ENCODE measurements at places on chromosomes 11 and 22.
A peak's percentile ranks its signal among the peaks of the same experiment; 100 is the strongest.

DNA sequence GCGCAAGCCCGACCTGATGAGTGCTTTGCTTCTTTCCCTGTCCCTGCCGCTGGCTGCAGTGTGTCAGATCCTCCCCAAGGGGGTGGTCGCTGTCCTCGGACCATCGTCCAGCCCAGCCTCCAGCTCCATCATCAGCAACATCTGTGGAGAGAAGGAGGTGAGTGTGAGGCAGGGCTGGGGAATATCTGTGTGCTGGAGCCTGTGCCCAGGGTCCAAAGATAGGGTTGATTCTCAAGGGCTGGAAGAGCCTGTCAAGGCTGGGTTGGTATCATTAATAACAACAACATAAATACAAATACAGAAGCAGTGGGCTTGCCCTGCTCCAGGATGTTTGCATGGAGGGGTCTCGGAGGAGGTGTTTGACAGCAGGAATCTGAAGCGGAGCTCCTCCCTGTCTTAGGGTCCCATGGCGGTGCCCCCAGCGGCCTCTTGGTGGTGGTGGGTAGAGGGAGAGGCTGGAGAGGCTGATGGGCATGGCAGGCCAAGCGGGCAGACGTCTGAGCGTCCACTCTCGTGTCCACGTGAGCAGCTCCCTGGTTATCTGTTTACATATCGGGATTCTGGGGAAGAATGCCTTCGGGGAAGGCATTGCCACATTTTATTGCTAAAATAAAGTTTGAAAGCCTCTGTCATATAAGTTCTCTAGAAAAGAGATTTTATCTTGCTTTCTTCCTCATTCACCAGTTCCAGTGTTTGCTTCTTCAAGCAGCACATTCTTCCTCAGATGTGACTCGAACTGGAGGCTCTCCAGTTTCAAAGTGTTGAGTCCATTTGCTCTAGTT lies 208.4 kb upstream of the TBCEL start:
- no peak for DNase-seq

GRCh38 chr22:32820131-32821119 lies 18.9 kb downstream of the TIMP3 start:
- no peak for DNase-seq

DNA sequence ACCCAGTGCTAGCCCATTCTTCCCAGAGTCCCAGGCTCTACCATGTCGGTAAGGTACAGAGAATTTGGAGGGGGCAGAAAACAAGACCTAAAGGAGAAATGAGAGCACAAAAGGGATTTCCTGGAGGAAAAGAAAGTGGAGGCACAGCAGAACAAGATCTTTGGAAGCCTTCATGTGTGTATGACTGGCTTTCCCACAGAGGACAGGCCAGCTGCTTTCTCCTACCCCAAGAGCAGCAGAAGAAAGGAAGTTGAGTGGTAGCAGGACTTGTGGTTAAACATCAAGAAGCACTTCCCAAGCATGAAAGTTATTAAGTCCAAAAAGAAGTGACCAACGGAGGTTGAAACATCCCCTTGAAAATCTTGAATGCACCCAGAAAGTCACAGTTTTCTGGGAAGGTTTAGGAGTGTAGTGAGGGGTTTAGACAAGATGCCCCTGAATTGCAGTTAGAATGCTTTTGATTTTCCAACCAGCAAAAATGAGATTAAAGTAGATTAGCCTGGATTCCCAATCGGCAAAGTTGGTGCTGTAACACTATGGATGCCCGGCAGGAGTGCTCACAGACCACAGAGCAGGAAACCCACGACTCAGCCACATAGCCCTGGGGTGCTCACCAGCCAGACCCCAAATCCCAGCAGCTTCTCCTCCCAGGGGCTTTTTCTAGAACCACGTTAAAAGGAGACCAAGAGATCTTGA lies 608 bp downstream of the TMPRSS13 start:
- no peak for DNase-seq

- no peak for DNase-seq
These were observed 196.0 kb downstream of the CEP164 start for GRCh38 chr11:117523680-117524079.

DNA sequence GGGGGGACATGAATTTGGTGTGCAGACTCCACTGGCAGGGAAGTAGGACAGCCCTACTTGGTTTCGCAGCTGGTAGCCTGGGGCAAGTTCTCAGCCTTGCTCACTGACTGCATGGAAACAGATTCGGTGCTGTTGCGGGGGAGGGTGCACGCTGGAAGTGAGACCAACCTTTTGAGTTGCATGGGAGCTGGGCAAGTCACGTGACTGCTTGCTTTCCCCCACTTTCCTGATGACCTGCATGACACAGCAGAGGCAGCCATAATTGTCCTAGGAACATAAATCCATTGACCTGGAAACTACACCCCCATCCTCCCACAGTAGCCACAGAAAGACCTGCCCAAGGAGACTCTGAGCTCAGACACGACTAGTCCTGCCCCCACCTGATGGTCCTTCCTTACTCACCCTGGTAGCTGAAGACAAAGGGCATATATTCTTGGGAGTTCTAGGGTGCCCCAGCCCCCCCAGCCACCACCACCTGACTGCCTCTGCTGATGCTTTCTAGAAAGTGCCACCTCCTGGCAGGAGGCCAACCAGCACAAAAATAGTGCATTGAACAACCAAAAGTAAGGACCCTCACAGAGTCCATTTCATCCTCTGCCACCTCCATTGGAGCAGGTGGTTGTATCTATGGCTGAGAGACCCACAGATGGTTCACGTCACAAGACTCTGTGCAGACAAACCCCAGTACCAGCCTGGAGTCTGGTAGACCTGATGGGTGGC lies 4.1 kb upstream of the HBG2 start:
- DNase-seq: no peak

DNA sequence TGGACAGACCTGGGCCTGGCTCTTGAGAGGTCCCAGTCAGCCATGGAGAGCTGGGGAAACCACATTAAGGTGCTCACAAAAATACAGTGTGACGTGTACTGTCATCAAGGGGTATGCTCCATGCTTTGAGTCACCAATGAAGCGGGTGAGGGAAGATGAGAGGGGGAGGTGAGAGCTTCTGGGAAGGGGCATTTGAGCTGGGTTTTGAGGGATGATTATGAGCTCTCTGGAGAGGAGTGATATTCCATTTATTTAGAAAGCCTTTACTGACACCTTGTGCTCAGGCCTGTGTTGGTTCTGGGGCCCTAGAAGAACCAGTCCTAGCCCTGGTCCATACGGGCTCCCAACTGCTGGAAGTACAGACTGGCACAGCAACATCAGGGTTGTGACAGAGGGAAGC lies 10.4 kb upstream of the ARHGEF17 start:
- DNase-seq: no peak

- DNase-seq: no peak
These were observed 976.1 kb downstream of the TBC1D22A start for GRCh38 chr22:47738472-47739013.

- DNase-seq: no peak
These were observed 30.1 kb downstream of the EXT2 start for GRCh38 chr11:44125598-44125997.

DNA sequence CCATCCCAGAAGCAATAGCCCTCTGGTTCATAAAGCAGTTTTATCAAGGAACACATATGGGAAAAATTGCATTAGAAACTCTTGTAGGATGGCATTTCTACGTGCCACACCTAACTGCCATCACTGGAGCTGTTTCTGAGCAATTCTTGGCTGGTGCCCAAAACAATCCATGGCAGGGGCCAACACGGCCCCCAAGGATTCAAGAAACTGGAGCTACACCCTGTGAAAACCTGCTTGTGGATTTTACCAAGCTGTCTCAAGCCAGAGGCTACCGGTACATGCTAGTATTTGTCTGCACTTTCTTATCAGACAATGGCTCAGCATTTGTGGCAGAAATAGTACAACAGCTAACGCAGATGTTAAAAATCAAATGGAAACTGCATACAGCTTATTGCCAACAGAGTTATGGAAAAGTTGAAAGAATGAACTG lies 42.4 kb upstream of the GLYAT start:
- DNase-seq: no peak

DNA sequence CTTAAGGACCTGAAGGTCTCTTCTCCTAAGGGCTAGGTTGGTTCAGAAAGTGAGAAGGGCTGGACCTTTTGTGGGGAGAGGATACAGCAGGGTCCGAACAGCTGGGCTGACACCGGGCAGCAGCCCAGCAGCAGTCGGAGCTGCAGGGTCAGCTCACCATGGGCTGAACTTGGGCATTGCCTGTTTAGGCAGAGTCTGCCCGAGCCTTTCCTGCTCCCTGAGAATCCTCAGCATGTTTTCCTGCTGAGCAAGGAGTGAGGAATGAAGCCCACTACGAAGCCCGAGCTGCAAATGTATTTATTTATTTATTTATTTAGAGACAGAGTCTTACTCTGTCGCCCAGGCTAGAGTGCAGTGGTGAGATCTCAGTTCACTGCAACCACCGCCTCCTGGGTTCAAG lies 83.9 kb downstream of the PTPRJ start:
- no peak for DNase-seq

- DNase-seq: no peak
These were observed 195.8 kb downstream of the MAML2 start for GRCh38 chr11:96147186-96147585.

- no peak for DNase-seq
These were observed 24.5 kb downstream of the MOB2 start for GRCh38 chr11:1461826-1462697.

GRCh38 chr11:16997624-16998023 lies 16.6 kb downstream of the PLEKHA7 start:
- DNase-seq: no peak

GRCh38 chr11:130473056-130473794 lies 24.8 kb downstream of the ADAMTS15 start:
- DNase-seq: no peak

- no peak for DNase-seq
These were observed 31.6 kb upstream of the PRDM10 start for GRCh38 chr11:130034236-130034635.

DNA sequence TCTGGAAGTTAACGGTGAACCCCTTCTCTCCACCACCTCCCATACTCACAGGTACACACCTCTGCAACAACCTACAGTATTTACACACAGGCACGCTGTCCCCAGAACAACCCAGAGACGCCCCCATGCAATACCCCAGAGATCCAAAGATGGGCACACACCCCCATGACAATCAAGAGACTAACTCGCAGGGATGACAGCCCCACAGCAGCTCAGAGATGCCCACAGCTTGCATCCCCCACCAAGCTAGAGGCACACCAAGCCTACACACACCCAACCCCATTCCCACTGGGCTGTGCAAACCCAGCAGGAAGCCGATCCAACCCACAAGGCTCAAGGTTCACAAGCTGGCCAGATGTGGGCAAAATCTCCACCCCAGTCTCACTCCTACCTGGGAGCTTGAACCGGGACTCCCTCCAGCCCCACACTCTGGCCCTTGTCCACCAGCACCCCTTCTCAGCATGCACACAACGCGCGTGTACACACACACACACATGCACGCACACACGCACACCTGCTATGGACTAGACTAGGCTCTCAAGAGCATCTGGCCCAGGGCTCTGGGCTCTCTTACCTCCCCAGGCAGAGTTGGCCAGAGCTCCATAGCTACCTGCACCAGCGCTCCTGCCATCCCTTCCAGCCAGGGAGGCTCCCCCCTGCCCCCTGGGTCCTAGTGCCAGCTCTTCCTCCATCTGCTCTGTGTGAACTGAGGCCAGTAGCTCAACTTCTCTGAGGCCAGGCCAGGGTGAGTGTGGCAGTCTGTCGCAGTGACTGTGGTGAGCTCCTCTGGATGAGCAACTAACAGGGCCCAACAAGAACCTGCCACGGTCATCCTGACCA lies 11.5 kb downstream of the STARD10 start:
- no peak for DNase-seq

GRCh38 chr11:87779276-87780067 lies 395.8 kb downstream of the RAB38 start:
- DNase-seq: no peak

DNA sequence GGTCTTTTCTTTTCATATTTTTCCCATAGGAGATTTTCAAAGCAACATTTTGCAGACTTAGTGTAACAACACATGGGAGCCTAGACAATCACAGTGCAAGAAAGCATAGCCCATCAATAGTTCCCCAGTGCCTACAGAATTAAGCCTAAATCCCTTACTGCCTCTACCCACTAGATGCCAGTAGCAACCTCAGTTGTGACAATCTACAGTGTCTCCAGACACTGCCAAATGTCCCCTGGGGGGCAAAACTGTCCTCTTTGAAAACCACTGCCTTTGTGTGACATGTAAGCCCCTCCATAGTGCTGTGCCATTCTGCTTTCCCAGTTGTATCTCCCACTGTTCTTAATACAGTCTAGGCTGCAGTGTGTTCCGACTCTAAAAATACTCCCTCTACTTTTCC lies 1329.0 kb downstream of the LRRC4C start:
- DNase-seq: no peak

DNA sequence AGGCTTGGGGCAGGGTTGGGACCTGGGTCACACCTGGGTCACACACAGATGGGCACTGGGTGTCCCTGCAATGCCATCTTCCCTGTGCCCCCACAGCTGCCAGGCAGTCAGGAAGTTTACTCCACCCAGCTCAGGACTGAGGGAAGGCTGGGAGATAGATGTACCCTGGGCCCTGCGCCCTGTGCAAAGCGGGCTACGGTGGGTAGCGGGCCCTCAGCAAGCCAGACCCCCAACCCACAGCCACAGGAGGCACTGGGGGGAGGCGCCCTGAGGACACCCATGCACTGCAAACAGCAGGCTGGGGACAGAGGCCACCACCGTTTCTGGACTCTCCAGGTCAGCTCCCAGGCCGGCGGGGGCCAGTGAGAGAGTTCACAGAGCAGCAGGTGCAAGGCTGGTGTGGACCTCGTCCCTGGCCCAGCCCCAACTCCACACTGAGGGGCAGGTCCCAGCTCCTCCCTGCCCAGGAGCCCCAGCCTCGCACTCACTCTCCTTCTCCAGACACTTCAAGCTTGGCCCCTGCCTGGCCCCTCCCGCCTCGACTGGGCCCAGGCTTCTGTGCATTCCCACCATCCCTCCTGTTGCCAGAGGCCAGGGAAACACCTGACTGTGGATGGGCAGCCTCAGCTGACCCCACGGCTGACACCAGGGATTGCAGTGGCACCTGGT lies 4.9 kb downstream of the DUSP8 start:
- no peak for DNase-seq

DNA sequence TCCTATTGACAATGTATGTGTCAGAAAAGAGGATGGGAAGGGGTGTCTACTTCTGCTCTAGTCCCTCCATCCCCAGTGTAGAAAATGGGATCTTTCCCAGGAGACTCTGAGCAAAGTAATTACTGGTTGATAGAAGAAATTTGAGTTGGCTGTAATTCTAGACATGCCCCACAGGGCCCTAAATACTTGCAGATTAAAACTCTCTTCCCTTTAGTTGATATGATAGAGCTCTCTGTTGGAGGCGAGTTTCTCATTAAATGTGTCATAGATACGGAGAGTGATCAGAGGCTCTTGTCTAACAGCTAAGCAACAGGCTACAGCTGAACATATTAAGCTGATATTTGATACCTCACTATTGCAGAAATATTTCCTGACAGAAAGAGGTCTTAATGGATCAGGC lies 32.9 kb downstream of the OR52E1 start:
- DNase-seq: no peak

GRCh38 chr22:38133331-38133730 lies 22.8 kb upstream of the BAIAP2L2 start:
- no peak for DNase-seq

GRCh38 chr22:46455446-46455845 lies 82.0 kb downstream of the CELSR1 start:
- no peak for DNase-seq

- DNase-seq: peak; percentile 89
These were observed 22.9 kb upstream of the ASPHD2 start for GRCh38 chr22:26406118-26406517.

Measured in stromal cell of bone marrow (primary cell).